Stimulated activated CD4-positive, alpha-beta T cell treated with anti-CD3 and anti-CD28 coated beads, Interleukin-2, amount 100 ng/mL, for 4 hours (primary cell): ENCODE measurements at places on chromosomes 6 and 20.

- DNase-seq = no peak
These were observed 144.9 kb upstream of the THBS2 start for GRCh38 chr6:169398342-169399105.

GRCh38 chr6:37490536-37491170 is 9.0 kb downstream of the CCDC167 start:
- DNase-seq = no peak

DNA sequence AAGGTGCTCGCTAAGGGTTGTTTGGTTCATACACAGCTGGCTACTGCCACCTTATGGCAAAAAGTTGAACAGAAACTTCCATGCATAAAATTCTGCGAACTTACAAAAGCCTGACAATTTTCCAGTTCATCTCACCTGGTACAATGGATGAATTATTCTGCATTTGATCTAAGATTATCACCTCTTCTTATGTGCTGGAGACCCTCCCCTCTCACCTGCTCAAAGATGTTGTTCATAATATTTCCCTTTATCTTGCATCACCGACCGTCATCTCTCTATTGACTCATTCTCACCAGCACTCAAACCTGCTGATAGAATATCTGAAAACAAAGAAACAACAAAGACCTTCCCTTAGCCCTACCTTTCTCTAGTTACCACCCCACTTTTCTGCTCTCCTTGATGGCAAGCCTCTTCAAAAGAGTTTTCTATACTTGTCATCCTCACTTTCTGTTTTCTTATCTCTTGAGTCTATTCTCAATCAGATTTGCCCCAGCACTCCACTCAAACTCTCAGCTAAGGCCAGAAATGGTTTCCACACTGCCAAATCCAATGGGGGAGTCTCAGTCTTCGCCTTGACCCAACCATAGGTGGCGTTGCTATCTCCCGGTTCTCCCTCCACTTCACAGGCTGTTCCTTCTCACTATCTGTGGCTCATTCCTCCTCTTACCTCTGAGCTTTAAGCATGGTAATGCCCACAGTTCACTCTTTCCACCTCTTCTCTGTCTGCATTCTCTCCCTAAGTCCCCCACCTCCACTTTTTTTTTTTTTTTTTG is 25.8 kb downstream of the SNRNP48 start:
- peak; percentile 4 for DNase-seq

DNA sequence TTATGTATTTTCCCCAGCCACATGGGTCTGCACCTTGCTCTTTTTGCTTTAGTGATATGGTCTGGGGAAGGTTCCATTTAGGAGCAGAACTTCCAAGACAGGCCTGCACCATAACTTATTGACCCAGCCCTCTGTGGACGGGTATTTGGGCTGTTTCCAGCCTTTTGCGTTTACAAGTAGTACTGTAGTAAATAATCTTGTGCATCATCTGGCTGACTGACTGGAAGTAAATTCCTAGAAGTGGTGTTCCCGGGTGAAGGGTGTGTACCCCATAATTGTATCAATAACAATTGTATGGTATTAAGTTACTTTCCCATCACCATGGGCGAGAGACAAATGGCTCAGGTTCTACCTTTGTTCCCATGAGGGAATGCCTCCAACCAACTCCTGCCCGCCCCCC is 31.6 kb downstream of the SPDEF start:
- no peak for DNase-seq

DNA sequence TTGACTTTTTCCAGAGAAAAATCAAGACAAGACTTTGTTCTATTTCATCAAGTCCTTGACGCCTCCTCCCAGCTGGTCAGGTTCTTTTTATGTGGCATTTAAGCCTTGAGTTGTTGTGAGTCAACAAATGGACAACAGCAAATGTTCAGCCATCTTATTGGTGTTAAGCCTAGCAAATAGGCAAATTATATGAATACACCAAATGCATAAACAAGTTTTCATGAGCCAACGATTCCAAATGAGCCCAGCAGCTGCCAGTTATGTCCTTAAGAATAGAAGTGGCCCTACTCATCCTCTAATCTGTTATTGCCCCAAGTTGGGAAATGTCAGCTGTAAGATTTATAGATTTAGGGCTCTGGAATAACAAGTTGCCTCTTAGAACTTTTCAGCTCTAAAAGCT is 312.0 kb downstream of the SOX4 start:
- DNase-seq = no peak

DNA sequence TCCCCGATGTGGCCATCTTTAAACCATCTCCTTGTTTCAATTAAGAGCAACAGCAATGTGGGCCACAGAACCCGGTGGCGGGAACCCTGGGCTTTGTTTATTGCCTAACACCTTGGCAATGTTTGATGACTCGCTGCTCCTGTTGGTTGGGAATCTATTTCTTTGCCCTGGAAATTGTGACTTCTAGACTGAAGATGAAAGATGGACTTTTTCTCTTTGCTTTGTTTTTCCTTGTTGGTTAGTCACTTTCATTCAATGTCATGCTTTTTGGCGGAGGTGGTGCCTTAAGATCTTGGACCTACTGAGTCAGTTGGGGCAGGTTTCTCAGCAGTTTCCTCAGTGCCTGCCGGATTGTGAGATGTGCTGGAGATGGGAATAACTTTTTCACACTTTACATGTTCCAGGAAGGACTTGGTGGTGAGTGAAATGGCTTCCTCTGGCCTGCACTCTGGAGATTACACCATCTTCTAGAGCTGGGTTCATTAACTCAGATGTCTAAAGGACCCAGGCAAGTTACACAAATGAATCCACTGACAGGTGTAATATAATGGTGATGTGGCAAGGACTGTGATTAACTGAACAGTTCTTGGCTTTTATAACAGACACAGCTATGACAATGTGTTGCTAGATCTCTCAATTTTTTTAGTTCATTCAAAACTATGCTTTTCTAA is 56.3 kb downstream of the TSHZ2 start:
- peak; percentile 27 for DNase-seq

DNA sequence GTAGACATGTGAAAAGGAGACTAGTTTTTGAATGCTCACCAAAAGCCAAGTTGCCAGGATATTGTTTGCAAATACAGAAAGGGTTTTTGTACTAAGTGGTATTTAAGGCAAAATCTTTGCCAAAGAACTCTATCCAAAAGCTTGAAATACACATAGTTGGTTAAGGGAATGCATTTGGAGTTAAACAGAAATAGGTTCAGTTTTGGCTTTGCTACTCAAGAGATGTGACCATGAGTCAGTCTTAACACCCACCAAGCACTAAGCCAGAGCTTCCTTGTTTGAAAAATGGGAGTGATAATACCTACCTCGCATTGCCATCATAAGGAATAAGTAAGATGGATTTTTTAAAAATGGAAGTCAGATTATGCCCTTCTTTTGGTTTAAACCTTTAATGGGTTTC is 191.7 kb upstream of the LAMP5 start:
- DNase-seq = no peak

DNA sequence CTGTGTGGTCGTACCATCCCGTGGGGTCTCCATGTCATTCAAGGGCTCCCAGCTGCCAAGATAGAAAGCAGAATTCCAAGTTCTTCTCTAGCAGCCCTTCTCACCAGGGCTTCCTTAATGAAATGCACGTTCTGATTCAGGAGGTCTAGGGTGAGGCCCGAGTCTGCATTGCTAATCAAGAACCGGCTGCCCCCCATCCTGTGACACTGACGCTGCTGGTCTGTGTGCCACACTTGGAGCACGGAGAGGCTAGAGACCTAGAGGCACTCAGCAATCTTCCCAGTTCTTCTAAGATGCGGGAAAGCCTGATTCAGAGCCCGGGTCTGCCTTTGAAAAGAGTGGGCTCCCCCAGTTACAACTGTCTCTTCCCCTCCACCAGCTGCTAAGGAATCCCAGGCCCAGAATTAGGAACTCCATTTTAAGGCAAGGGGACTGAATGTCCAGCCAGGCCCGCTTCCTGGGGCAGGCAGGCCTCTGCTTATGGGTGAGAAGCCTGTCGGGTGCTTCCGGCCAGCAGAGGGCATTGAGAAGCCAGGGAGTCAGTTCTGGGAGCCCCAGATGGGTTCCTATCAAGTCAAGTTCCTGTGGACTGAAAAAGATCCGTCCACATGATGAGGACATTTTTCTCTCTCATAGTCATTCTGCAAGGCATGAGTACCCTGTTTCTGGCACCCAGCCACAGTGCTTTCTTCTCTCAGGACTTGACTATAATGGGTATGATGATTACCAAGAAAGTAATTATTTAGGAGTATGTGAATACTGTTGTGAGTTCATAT is 69.8 kb upstream of the RIN2 start:
- DNase-seq = no peak

DNA sequence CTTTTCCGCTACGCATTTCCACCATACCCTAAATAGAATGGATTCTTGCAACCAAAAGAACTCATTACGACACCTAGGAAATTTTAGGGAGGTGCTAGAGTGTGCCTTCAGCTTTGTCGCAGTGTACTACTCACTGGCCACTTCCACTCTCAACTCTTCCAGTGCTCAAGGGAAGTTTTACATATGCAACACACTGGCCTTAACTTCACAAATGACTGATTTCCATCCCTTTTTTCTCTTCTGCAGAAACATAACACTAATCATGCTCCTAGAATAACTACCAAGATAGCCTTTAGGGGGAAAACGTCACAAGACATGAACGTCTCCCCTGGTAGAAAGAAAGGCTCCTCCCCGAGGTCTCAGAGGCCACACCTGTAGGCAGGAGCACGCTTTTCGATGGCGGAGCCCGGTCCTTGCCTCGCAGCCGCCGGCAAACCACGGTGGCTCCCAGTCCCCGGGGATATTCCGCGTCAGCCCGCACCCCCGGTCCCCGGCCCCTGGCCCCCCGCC is 584 bp downstream of the LYRM4 start:
- peak; percentile 65 for DNase-seq

GRCh38 chr6:131635384-131636340 is 1.4 kb upstream of the ENPP3 start:
- no peak for DNase-seq

- DNase-seq = no peak
These were observed 88.3 kb upstream of the PAK5 start for GRCh38 chr20:9927224-9927623.

DNA sequence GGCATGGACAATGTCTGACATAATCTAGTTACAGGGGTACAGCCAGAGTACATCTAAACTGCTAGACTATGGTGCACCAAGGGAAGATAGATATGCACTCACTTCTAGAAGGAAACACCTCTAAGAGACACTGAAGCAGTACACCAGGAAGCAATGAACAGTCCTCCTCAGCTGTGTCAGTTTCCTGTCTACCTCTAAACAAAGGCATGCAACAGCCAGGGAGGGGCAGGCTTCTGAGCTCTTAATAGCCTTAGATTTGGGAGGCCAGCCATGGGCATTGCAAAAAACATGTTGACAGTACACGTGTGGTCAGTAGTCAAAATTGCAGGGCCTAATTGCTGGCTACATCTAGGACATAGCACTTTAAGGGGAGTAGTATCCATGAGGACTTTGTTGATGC is 21.4 kb downstream of the CRYBG1 start:
- no peak for DNase-seq

- DNase-seq = no peak
These were observed 1.1 kb upstream of the SIM1 start for GRCh38 chr6:100465701-100466409.

GRCh38 chr6:108739496-108740330 is 108.5 kb upstream of the ARMC2 start:
- no peak for DNase-seq

- DNase-seq = no peak
These were observed 421.1 kb downstream of the BCKDHB start for GRCh38 chr6:80527552-80528052.
